ENCODE measurements at places on chromosomes 11 and 22.

DNA sequence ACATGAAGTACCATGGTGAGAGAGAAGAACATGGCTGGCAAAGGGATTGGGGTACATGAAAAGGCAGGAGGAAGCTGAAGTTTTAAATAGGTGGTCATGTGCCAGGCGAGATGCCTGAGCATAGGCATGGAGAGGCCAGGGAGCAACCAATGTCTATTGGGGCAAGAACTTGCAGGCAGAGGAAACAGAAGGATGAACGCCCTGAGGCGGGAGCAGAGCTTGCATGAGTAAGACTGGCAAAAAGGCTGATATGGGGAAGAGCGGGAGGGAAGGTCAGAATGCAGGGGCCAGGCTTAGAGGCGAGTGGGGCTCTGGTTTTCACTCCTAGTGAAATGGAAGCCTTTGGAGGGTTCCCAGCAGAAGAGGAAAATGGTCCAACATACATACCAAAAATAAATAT is 52.5 kb upstream of the VSTM5 start:
- no peak for DNase-seq

DNA sequence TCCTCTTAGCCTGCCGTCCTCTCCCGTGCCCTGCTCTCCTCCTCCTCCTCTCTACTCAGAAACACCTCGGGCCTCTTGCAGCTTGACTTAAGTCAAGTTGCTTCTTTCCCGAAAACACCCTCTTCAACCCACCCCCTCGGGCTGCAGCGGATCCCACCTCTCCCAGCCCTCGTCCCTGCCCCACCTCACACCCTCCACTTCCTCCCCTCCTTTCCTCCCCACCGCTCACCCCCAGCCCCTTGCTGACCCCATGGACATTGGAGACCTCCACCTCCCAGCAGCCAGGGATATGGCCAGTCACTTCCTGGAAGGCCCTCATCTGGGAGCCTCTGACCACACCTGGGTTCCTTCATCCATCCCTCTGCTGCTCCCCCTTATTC is 8.5 kb upstream of the CYTH4 start:
- no peak for DNase-seq

DNA sequence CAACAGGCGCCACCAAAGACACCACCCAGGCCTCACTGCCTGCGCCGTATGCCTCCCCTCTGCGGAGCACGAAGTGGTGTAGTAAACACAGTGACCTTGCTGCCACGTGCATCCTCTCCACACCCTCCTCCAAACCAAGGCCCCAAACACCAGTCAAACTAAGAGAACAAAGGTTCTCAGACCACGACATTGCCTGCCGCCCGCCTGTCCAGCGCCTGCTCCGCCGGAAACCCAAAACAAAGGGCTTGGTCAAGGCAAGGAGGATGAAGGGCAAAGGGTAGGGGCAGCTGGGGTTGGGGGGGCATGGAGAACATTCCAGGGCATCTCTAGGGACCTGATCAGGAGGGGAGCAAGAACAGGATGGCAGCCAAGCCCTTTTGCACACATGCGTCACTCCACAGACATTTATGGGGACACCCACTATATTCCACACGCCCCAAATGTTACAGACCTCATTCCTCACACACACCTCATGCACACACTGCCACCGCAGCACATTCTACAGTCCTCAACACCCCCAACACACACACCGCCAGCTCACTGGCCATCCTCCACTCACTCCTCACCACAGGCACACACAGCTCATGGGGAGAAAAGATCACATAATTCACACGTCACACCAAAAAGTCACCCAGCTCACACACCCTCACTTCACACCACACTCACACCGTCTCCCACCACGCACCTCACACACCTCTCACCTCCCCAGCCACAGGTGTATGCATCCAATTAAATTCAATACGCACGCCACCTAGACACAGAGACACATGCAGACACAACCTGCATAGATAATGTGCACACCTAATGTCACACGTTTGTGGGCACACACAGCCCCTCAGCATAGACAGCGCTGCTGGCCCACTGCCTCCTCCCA is 34.5 kb downstream of the PDE2A start:
- no peak for DNase-seq

GRCh38 chr22:23970816-23971486 is 3.3 kb downstream of the DDT start:
- DNase-seq = no peak

GRCh38 chr11:46889689-46890475 is 28.5 kb downstream of the LRP4 start:
- DNase-seq = no peak

- DNase-seq = no peak
Observed at GRCh38 chr11:5288906-5289550, 12.7 kb downstream of the OR51B4 start.

GRCh38 chr11:131766637-131767036 is 396.2 kb downstream of the NTM start:
- DNase-seq = no peak

GRCh38 chr11:50412832-50413231 is 380.2 kb downstream of the OR4C45 start:
- no peak for DNase-seq

DNA sequence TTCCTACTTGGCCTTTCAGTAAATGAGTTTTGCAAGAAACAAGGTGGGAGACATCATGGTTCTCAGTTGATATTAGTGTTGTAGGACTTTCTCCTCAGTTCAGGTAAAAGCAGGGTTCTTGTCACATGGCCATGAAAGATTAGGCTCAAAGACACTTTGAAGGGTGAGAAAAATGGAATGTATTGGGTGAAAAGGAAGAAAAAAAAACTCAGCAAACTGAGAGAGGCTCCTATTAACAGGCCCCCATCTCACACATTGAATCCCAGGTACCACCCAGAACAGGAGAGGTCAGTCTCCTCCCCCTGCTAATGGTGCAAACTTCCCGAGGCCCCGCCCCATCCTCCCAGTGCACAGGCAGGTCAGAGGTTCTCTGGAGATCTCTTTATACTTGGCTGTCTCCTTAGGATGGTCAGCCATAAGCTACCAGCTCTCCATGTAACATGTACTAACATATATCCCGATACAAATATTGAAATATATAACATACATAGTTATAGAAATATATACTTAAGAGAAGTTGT is 62.2 kb downstream of the MICAL2 start:
- no peak for DNase-seq

GRCh38 chr11:102837646-102838045 is 5.8 kb downstream of the MMP3 start:
- DNase-seq = no peak

- DNase-seq = no peak
Observed at GRCh38 chr11:88301488-88302140, 35.9 kb downstream of the CTSC start.

- DNase-seq = no peak
Observed at GRCh38 chr11:7439746-7440320, 45.5 kb upstream of the OLFML1 start.

GRCh38 chr11:74949753-74950137 is 679 bp downstream of the SPCS2 start:
- DNase-seq = no peak

- no peak for DNase-seq
Observed at GRCh38 chr11:128553662-128554362, 33.5 kb downstream of the ETS1 start.

- DNase-seq = no peak
Observed at GRCh38 chr11:106983991-106984390, 34.3 kb downstream of the GUCY1A2 start.

DNA sequence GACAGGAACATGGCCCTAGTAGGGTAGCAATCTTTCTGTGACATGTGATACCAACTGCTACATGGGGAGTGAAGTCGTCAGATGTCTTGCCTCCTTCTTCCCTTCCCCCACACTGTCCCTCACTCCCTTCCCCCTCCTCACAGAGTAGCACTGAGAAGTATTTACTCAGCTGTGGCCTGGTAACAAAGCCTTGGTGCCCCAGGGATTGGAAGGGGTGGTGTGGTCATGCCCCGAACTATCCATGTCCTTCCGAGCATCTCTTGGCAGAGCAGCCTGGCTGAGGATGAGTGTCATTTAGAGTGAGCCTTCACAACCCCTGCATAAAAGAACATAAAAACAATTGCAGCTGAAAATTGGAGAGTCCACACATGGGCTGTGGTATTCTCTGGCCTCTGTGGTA is 46.1 kb downstream of the ARFGAP2 start:
- DNase-seq = no peak

GRCh38 chr11:71327156-71328085 is 75.0 kb upstream of the SHANK2 start:
- DNase-seq = no peak

- DNase-seq = no peak
Observed at GRCh38 chr11:1668911-1669473, 28.0 kb upstream of the KRTAP5-6 start.

- DNase-seq = no peak
Observed at GRCh38 chr22:24553597-24554312, 1.2 kb downstream of the GUCD1 start.

GRCh38 chr11:34464591-34465051 is 25.9 kb downstream of the CAT start:
- DNase-seq = no peak

- DNase-seq = no peak
Observed at GRCh38 chr11:94151903-94152677, 23.4 kb downstream of the PANX1 start.

GRCh38 chr11:119338318-119338890 is 2.3 kb downstream of the C1QTNF5 start:
- no peak for DNase-seq

DNA sequence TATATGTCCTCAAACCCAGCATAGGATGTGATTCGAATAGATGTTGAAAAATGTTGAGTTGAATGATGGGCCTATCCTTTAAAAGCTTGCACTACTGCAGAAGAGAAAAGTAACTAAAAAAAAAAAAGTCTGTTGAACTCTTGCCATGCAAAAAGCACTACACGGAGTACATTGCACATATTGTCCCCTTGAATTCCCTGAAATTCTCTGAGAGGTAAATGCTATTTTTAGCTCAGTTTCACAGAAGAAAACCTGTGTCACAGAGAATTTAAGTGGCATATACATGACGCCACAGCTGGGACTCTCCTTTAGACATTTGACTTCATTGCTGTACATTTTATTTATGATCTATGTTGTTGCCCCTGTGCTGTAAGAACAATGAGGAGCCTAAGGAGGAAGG is 583.8 kb downstream of the SOX6 start:
- DNase-seq = no peak

GRCh38 chr22:20316217-20316843 is 3.5 kb downstream of the DGCR6L start:
- no peak for DNase-seq

DNA sequence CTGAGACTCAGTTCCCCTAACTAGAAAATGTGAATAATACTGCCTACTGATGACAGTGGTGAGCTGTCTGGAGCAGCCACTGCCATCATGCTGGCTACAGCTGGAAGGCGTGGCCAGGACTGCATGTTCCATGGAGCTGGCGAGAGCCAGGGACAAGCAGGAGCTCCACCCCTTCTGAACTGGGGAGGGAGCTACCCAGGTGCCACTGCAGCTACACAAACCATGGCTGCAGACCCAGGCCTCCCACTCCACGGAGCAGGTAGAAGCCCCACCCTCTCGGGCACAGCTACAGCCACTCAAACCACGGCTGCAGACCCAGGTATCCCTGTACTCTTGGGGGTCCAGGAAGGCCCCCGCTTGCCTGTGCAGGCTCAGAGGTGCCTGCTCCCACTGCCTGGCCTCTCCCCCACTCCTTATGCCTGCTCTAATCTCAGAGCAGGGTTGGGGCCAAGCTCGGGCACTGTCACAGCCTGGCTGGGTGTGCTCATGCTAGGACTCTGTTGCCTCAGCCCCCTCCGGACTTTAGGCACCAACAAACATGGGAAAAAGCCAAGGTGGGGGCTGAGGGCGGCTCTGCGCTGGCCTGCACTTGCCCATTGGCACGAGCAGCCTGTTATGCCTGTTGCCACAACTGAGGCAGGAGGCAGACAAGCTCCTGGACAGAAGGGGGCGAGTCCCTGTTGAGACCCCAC is 51.7 kb downstream of the RAB30 start:
- no peak for DNase-seq

- no peak for DNase-seq
Observed at GRCh38 chr11:83127310-83127637, 29.7 kb upstream of the PCF11 start.

DNA sequence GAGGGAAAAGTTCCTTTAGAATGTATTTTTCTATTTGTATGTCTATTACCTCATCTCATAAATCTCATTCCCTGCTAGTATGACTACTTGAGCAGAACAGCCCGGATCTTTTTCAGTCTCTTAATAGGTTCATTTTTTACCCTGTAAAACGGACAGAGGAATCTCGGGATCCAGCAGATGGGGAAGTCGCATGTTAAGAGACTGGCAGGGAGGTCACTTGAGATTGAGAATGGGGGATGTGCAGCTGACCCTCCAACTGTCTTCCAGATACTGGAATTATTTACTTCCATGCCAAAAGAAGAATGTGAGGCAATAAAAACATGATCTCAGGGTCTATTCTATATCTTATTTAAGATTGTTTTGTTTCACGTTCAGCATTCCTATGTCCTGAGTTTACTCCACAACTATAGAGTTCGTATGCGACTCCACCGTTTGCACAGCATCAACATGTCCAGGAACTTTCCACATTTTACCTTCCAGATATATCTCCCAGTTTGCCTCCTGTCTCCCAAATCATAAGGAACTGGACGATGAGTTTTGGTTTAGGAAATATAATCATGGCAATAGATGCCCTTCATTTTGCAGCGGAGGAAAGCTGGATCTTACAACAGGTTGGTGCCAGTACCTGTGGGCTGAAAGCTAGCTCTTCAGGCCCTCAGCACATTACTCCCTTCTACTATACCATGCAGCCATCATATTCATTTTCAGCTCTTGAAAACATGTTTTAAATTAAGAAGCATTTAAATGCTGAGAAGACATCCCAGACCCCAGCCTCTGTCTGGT is 181.5 kb downstream of the MAML2 start:
- DNase-seq = no peak

DNA sequence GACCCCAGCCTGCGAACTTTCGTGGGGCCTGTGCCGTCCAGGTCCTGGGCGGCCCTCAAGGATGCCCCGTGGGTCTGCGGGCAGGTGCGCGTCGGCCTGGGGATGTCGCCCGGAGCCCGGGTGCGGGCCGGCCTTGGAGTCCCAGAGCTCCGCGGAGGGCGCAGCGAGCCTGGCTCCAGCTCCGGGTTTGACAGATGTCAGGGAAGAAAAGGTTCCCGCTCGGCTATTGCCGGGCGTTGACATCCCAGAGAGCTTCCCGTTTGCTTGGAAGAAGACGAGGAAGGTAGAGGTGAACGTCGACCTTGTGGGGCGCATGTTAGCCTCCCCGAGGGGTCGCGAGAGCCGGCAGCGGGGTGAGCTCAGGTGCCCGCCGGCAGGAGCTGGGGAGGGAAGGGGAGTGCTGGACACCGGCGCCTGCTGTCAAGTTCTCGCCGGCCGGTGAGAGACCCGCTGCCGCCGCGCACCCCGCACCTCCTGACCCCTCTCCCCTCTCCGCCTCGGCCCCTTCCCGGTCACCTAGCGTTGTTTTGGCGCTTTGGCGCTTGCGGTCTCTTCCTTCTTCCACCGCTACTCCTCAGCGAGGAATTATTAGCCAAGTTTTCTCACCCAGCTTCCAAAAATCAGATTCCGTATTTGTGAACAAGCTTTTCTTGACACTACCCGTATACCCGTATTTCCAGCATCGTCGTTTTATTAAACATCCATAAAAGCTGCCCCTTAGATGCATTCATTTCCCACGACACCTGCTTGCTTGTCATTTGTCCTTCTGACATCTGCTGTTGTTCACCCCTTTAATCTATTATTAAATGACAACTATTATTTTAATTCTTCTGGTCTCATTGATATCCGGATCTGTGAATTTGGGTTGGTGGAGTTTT is 1.3 kb downstream of the BMAL1 start:
- no peak for DNase-seq

All from esophagus squamous epithelium (tissue), 5 donors.